Activated T-helper 2 cell treated with anti-CD3 and anti-CD28 coated beads, Interferon-gamma antibody, Interleukin-2, Interleukin-4, amounts not matched to agents 10 μg/mL and 5 μg/mL and 100 μg/mL, durations not matched to agents 14 hours and 24 hours and 36 hours (primary cell): ENCODE measurements at places on chromosomes 2 and 18.
A peak's percentile ranks its signal among the peaks of the same experiment; 100 is the strongest.

DNA sequence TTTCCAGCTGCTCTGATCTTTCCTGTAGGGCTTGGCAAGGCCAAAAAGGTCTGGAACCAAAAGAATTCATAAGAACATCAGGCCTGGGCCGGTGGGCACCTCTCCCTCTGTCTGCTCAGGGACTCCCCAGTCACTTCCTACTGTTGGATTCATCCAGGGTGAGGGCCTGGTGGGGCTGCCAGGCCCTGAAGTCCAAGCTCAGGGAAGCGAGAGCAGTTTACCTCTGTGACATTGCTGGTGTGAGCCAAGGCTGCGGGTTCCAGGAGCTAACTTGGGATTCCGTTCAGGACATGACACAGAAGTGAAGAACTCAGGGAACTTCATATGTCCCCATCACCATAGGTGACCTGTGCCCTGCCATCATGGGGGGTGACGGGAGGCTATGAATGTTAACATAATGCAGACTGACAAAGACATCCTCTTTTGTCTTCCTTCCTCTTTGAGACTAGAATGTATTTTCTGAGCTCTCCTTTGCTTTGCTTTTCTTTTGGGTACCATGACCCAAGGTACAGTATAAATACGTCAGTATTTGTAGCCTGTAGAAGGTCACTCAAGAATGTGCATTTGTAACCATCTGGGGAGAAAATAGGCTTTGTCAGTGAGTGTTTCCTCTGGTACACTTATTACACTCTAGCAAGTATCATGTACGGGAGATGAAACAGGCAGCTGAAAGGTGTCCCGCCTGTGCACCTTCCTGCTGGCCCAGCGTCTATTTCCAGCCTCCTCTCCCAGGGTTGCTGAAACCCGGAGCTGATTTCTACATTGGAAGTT lies 130.5 kb upstream of the SLC1A4 start:
- peaks cover 7% of the 10 kb centered on the region for H3K27me3 ChIP-seq
- H3K27ac ChIP-seq, result no peak overlapping the region
- no peak for DNase-seq

- no peak overlapping the region for H3K27ac ChIP-seq
- H3K4me1 ChIP-seq, result no peaks in the 10 kb centered on the region
- no peak overlapping the region for H3K4me3 ChIP-seq
- no peak for DNase-seq
- no peaks in the 10 kb centered on the region for H3K27me3 ChIP-seq
- no peaks in the 10 kb centered on the region for H3K36me3 ChIP-seq
These were observed 112.2 kb upstream of the SESTD1 start for GRCh38 chr2:179376881-179377280.

- DNase-seq, result no peak
- H3K4me1 ChIP-seq, result peaks cover 7% of the 10 kb centered on the region
- no peak overlapping the region for H3K27ac ChIP-seq
- no peak overlapping the region for H3K4me3 ChIP-seq
These were observed 66.5 kb upstream of the TLK1 start for GRCh38 chr2:171227066-171227782.

- H3K4me1 ChIP-seq, result peaks cover 4% of the 10 kb centered on the region
- no peaks in the 10 kb centered on the region for H3K36me3 ChIP-seq
- no peak overlapping the region for H3K27ac ChIP-seq
- H3K4me3 ChIP-seq, result no peak overlapping the region
- H3K27me3 ChIP-seq, result peaks cover 8% of the 10 kb centered on the region
These were observed 278.0 kb downstream of the NEDD4L start for GRCh38 chr18:58321986-58322385.

GRCh38 chr18:66872277-66872676 lies 268.4 kb upstream of the CDH19 start:
- H3K36me3 ChIP-seq, result no peaks in the 10 kb centered on the region
- no peaks in the 10 kb centered on the region for H3K27me3 ChIP-seq
- no peak for DNase-seq
- no peak overlapping the region for H3K27ac ChIP-seq
- H3K4me3 ChIP-seq, result no peak overlapping the region

GRCh38 chr18:35407871-35408481 lies 30.8 kb upstream of the ZNF396 start:
- H3K4me3 ChIP-seq, result no peak overlapping the region
- H3K27ac ChIP-seq, result no peak overlapping the region
- peaks cover 13% of the 10 kb centered on the region for H3K27me3 ChIP-seq
- no peaks in the 10 kb centered on the region for H3K36me3 ChIP-seq

DNA sequence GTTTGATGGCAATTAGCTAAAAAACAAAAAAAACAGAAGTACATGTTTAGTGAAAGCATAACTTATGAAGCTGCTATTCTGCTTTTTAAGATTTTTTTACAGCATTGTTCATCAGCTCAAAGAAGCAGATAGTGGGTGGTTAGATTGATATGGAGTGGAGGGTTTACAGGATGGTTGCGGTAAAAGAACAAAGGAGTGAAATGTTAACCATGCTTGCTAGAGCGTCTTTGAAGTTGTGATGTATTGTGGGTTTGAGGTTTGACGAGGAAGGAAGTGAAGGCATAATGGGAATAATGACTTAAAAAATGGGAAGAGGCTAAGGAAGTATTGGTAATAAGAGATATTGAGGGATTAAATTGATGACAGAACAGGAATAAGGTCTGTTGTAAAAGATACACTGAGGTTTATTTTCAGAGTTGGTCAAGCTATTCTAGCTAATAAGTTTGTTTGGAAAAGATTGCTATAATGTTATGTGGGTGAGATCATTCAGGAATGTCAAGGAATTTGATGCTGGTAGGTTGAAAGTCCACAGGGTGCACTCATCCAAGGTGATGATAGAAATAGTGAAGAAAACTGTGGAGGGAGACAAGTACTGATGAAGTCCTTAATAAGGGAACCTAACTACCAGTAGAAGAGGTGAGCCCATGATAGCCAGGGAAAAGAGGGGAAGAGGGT lies 14.6 kb downstream of the SPOPL start:
- no peak overlapping the region for H3K27ac ChIP-seq
- H3K36me3 ChIP-seq, result peaks cover 5% of the 10 kb centered on the region
- DNase-seq, result no peak

DNA sequence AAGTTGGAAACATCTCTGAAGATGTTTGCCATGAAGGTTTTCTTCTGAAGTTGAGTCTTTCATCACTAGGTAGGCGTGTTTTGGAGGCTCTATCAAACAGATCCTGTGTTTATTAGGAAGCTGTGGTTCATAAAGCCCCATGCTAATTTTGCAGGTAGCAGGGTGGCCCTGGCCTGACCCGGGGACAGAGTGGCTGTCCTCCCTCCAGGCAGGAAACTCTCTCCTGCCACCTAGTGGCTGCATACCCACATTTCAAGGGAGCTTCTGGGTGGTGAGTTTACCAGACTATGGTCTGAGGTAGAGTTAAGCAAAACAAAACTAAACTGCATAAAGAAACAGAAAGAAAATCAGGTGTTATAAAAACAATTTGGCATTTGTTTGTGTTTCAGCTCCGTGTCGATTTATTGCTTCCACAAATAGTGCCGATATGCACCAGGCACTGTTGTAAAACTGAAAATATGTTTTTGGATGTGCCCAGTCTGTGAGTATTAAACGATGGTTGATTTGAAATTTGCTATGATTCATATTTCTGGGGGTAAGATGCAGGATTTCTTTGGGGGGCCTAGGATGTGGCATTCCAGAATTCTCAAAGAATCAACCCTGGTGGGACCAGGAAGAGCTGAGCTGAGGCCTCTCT lies 26.0 kb upstream of the IL37 start:
- DNase-seq, result peak; percentile 61
- H3K4me3 ChIP-seq, result no peak overlapping the region
- peak overlapping the region; percentile 30 for H3K27ac ChIP-seq
- no peaks in the 10 kb centered on the region for H3K27me3 ChIP-seq
- H3K36me3 ChIP-seq, result no peaks in the 10 kb centered on the region
- peaks cover 34% of the 10 kb centered on the region for H3K4me1 ChIP-seq

DNA sequence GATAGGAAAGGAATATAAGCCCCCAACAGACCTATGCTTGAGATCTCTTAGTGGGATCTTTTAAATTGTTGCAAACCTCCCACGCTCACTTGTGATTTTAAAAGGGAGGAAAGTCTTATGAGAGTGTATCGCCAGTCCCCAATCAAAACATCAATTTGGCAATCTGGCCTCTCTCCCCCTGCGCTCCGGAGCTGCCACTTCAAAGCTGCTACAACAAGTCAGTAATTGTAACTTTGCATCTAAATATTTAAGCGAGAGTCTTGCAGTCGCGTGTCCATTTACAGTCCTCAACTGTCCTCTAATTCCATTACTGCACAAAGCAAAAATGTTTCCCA lies 8.4 kb downstream of the PAX3 start:
- peaks cover 5% of the 10 kb centered on the region for H3K36me3 ChIP-seq
- peaks cover 89% of the 10 kb centered on the region for H3K27me3 ChIP-seq
- H3K4me3 ChIP-seq, result no peak overlapping the region
- H3K27ac ChIP-seq, result no peak overlapping the region
- DNase-seq, result no peak
- H3K4me1 ChIP-seq, result peaks cover 6% of the 10 kb centered on the region

DNA sequence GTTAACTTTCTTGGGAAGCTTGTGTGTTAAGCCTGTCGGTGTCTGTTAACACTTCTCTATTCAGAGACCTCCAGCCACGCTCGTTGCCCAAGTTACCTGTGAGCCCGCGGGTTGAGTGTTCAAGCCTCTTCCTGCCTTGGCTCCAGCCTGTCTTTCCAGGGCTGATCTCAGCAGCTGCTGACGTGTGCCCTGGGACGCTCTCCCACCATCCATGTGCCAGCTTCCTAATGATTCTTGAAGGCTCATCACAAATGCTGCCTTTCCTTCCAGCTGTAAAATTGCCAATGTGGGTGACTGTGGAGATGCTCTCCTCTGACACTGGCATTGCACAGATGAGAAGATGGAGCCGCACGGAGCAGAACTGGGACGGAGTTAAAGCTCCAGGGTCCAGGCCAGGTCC lies 6.1 kb downstream of the RNF144A start:
- no peak overlapping the region for H3K4me3 ChIP-seq
- peaks cover 38% of the 10 kb centered on the region for H3K4me1 ChIP-seq
- no peak for DNase-seq
- H3K27ac ChIP-seq, result no peak overlapping the region
